ENCODE measurements at places on chromosomes 7 and 10. TPM values are rescaled to one million over a fixed set of nuclear protein-coding genes. Genes with fewer than 3 reads are reported as not detected.

DHTKD1 gene
- polyA plus RNA-seq: 34.7 TPM

HABP2 gene
- polyA plus RNA-seq: 0.52 TPM

C7orf57 gene
- 1.1 TPM for polyA plus RNA-seq

AMPH gene
- polyA plus RNA-seq: 17.1 TPM

NKX2-3 gene
- polyA plus RNA-seq: not detected

SLC26A4 gene
- polyA plus RNA-seq: 1.4 TPM

CCL24 gene
- not detected for polyA plus RNA-seq

TSPAN14 gene
- polyA plus RNA-seq: 84.9 TPM

ANKRD61 gene
- polyA plus RNA-seq: 0.61 TPM

GRCh38 chr10:124996854-124997215, 54.9 kb downstream of the ZRANB1 start:
- no peak for DNase-seq

DNA sequence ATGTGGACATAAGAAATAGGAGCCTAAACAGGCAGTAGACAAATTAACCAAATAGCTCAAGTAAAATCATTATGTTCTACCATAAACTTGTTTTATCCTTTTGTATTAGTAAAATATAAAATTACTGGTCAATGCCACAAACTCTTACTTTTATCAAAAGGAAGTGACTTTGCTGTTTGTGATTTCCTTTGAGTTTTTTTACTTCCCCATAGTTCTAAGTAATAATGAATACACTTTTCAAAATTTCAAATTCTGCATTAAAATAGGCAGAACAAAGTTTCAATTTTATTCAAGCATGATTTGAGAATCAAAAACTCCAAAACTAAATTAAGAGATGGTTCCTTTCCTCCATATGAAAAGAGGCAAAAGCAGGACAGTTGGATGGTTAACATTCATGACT, 139.7 kb upstream of the ABCB5 start:
- no peak for DNase-seq

DNA sequence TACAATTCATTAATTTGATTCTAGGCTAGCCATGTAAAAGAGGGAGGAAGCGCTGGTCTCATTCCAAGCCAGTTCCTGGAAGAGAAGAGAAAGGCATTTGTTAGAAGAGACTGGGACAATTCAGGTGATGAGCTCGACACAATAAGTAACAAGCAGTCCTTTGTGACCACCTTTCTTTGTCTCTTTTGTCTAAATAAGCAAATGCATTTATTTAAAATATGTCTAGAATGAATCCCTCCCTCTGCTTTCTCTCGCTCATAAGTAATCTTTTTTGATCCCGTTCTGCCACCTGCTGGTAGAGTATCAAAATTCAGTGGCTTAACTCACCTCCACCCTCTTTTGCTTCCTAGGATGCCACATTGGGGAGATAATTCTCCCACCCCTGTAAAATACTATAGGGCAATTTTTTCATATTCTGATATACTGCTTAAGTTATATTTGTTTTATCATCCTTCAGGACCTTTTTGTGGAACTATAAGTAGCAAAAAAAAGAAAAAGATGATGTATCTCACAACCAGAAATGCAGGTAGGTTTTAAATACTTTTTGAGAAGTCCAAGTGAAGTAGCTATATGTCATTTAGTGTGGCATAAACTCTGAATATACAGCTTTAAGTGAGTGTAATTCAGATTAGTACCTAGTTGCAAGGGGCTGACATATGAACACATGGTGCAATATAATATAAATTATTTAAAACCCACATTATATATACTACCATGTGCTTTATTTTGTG, 91.5 kb downstream of the GSDME start:
- DNase-seq: peak; percentile 42

DNA sequence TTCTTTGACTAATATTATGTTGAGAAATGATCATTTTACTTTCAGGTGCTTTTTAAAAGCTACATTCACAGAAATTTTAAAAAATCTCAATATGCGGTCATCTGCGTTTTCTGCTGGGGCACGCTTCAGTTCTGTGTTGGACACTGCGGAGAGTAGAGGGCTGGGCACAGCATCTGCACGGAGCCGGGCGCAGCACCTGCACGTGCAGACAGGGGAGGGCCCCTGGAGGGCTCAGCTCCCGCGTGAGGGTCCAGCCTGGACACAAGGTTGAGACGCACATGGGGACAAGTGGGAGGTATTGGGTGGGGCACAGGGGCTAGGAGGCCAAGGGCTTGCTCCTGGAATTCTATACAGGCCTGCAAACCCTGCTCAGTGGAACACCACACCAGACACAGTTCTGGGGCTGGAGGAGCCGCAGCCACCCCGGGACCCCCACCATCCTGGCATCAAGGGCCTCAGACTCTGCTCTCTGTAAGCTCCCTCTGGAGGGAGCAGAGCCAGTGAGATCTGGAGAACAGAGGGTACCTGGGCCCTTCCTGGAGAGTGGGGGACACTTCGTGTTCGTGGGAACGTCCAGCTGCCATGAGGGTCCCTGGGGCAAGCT, 20.4 kb upstream of the FAM20C start:
- no peak for DNase-seq

- no peak for DNase-seq
These were observed 60.7 kb upstream of the INHBA start for GRCh38 chr7:41763626-41764025.

GRCh38 chr10:60192946-60193345, 196.7 kb downstream of the ANK3 start:
- no peak for DNase-seq

DNA sequence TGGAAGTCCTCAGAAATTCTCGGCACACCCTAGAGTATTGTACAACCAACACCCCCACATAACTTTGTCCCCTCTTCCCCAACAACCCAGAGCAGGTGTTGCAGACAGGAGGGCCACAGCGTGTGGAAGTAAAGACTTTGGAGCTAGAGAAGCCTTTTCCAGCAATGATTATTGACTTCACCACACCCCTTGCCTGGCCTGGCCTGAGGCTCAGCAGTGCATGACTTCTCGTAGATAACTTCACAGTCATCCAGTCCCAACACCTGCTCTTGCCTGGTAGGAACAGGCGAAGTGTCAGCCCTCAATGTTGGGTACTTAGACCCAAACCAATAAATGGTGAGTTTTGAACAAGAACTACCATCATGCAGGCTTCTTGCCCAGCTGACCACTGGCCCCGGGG, 36.7 kb downstream of the GOT1 start:
- DNase-seq: no peak

DNA sequence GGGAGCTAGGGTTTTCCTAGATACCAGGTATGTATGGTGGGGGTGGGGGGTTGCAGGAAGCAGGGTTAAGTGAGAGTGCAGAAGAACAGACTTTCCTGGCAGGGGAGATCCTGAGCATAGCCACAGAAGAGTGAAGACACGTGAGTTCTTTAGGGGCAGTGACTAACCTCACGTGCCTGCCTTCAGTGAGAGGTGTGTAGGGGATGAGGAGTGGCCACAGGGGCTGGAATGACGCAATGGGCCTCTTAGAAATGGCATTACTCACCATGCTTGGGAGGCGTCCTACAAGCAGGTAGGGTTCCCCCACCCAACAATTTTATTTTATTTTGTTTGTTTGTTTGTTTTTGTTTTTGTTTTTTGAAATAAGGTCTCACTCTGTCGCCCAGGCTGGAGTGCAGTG, 698.6 kb upstream of the NRP1 start:
- no peak for DNase-seq

- DNase-seq: no peak
These were observed 9.5 kb downstream of the PNLIPRP3 start for GRCh38 chr10:116437076-116437692.

GRCh38 chr7:70881167-70881847, 250.6 kb upstream of the GALNT17 start:
- DNase-seq: no peak

GRCh38 chr7:15820319-15820718, 133.8 kb upstream of the MEOX2 start:
- no peak for DNase-seq

GRCh38 chr10:794382-794956, 105.0 kb upstream of the DIP2C start:
- no peak for DNase-seq

DNA sequence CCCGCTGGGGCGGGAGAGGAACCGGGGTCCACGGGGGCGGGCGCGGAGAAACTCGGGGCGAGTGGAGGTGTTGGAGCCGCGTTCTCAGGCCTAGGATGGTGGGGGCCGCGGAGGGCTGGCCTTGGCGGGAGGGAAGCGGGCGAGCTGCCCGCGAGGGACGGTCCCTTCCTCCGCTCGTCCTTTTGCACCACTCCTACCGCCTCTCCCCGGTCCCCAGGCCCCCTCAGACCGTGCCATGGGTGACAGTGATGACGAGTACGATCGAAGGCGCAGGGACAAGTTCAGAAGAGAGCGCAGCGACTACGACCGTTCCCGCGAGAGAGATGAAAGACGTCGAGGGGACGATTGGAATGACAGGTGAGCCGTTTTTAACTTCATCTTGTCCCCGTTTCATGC, 451 bp downstream of the SRRT start:
- no peak for DNase-seq

DNA sequence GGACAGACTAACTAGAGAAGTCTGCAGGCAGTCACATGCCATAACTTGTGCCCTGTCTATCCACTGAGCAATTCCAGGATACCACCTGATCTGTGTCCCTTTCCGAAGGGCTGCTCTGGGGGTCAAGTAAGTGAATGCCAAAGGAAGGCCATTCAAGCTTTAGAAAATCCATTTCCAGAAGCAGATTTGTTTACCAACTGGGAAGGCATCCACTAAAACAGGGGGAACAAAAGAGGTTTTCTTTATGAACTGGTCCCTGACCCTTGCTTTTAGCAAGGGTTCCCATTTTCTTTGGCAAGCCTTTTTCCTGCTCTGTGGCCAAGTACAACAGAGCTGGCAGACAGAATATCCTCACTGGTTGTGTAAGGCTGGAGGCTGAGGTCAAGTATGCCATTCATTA, 36.5 kb downstream of the ITPRID1 start:
- DNase-seq: peak; percentile 12

DNA sequence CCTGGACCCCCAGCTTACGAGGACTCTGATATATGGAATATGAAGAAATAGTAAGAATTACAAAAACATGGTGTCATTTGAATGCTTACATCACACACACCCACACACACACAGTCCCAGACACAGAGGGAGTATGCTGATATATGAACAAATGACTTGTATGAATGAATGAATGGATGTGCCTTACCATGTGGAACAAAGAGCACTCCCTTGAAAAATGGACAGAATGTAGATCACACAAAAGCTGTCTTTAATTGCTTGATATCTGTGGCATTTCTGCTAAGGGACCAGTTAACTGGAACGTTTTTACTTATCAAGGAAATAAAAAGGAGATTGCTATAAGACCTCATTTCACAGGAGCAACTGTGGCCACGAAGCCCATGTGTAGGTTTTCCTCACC, 46.0 kb downstream of the PRTFDC1 start:
- DNase-seq: no peak

- DNase-seq: no peak
These were observed 42.7 kb upstream of the CACNB2 start for GRCh38 chr10:18097524-18097923.

- DNase-seq: no peak
These were observed 1.4 kb upstream of the ZNF212 start for GRCh38 chr7:149238051-149238450.

GRCh38 chr7:119472408-119473038, 800.5 kb upstream of the KCND2 start:
- no peak for DNase-seq

DNA sequence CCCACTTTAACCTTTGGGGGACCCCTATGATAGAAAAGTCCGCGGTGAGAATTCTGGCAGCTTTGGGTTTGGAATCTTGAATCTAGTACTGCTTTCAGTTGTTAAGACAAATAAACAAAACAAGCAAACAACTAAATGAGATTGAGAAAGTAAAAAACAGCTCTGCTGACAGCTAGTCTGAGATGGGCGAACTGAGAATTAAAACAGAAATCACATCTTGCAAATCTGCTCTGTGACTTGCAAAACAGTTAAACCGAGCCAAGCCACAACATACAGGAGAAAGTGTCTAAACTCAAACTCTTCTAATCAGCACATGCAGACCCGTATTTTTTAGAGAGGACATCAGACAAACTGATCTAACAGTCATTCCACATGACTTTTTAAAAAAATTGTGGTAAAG, 110.4 kb downstream of the SH2D4B start:
- no peak for DNase-seq

DNA sequence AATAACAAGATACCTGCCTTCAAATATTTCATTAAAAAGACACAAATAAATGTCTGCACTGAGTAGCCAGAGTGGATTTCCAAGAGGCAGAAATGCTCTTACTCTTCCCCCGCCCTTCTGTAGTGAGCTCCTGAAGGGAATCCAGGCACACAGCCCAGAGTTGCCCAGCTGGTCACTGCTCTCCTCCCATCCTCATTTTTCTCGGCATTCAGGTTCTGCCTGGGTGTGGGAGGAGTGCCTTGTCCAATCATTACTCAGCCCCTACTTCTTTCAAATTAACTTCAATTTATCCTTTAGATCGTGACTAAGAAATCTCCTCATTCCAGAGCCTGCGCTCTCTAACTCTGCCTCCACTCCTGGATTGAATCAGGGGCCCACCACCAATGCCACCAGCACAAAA, 12.2 kb downstream of the CCDC6 start:
- DNase-seq: no peak

DNA sequence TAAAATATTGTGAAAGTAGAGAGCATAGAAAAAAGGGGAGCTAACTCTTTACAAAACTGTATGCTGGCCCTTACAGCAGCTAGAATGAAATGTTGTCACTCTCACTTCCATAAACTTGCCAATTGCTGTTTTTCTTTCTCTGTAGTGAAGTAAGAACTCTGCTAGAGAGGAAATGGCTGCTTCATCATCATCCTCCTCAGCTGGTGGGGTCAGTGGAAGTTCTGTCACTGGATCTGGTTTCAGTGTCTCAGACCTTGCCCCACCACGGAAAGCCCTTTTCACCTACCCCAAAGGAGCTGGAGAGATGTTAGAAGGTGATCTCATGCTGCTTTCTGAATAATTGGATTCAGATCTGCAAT, 7.6 kb upstream of the ASCC1 start:
- DNase-seq: no peak

GRCh38 chr7:29879609-29880008, 73.3 kb downstream of the WIPF3 start:
- DNase-seq: no peak

DNA sequence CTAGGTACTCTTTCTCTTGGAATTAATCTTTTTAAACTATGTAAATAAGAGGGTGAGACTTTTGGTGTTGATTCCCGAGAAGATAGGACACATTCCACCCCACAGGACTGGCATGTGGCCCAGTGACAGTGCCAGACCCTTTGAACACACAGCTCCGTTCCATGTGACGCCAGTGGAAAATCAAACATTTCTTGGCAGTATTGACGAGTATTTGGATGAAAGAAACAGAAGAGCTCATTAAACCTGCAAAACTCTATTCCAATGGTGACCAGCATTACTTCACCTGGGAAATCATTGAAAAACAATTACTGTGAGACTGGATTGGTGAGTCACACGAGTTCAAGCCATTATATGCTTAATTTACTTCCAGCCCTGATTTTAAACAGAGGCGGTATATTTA, 25.8 kb downstream of the AKR1E2 start:
- DNase-seq: no peak

DNA sequence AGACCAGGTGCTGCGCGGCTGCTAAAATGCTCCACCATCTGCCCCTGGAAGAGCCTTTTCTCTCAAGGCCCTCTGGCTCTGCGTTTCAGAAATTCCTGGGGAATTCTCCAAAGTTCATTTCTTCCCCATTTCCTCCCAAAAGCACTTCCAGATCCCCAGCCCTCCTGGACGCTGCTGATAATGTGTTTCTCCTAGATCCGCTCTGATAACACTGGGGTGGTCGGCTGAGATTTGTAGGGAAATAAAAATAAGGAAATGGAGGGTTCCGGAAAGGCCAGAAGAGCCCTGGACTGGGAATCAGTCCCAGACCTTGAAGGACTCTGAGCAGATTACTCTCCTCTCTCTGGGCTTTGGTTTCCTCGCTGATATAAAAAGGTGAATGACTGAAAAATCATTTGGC, 28.1 kb downstream of the COL13A1 start:
- no peak for DNase-seq
